H4 (cell line): ENCODE measurements at places on chromosomes 11 and 22. TPM values are rescaled to one million over a fixed set of nuclear protein-coding genes. Genes with fewer than 3 reads are reported as not detected.

DNA sequence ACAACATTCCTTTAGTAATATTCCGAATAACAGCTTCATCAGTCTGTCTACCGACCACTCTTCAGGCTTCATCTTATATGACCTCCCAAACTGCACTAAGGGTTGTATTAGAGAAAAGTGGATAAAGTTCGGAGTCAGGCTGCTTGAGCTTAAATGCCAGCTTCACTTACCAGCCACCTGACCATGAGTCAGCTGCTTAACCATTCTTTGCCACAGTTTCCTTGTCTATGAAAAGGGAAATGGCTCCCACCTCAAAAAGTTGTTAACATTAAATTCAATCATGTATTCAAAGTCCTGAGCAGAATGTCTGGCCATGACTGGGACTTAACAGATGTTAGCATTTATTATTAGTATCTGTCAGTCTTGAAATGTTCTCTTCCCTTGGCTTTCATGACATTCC, 20.9 kb downstream of the LIMK2 start:
- DNase-seq, result no peak

- DNase-seq, result no peak
Observed at GRCh38 chr11:125226706-125227105, 62.2 kb downstream of the PKNOX2 start.

The UBQLNL gene
- not detected in 2 replicates for total RNA-seq

GRCh38 chr11:27507557-27508322, 1.2 kb upstream of the LIN7C start:
- no peak for DNase-seq

GRCh38 chr11:95766701-95767100, 22.9 kb downstream of the FAM76B start:
- no peak for DNase-seq

- DNase-seq, result peak; percentile 27
Observed at GRCh38 chr11:99069856-99070444, 49.2 kb downstream of the CNTN5 start.

- no peak for DNase-seq
Observed at GRCh38 chr11:90757849-90758494, 535.1 kb upstream of the CHORDC1 start.

DNA sequence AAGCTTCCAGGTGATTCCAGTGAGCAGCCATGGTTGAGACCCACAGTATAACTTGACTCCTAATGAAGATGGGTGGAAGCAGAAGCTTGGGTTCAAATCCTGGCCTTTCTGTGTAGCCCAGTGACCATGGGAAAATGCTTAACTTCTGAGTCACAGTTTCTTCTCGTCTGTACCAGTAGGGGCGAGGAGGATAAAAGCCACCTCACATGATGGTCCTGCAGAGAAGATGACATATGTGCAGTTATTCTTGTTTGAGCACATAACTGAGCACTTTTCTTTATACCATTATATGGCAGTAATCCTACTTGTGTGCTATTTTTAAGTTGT, 4.9 kb downstream of the TMEM109 start:
- DNase-seq, result no peak

The ARFIP2 gene
- total RNA-seq, result 83.1 and 92.4 TPM in 2 replicates

DNA sequence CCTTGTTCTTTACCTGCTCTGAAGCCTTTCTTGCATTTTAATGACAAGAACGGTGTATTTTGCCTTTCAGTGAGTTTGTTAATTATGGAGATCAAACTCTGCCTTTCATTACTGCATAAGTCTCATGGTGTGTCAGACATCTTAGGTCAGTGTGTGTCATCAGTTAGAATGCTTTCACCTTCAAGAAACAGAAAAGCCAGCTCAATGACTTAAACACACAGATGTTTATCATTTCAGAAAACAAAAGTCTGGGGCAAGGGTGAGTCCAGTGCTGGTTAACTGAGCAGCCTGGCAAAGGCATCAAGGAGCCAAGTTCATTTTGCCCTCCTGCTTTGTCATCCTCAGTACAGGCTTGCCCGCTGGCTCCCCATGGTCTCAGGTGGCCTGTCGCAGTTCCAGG, 54.5 kb downstream of the PACS1 start:
- DNase-seq, result peak; percentile 29

The OR51E2 gene
- total RNA-seq, result 0.37 and 1.2 TPM in 2 replicates

The ASCC2 gene
- 12.9 and 16.0 TPM in 2 replicates for total RNA-seq

DNA sequence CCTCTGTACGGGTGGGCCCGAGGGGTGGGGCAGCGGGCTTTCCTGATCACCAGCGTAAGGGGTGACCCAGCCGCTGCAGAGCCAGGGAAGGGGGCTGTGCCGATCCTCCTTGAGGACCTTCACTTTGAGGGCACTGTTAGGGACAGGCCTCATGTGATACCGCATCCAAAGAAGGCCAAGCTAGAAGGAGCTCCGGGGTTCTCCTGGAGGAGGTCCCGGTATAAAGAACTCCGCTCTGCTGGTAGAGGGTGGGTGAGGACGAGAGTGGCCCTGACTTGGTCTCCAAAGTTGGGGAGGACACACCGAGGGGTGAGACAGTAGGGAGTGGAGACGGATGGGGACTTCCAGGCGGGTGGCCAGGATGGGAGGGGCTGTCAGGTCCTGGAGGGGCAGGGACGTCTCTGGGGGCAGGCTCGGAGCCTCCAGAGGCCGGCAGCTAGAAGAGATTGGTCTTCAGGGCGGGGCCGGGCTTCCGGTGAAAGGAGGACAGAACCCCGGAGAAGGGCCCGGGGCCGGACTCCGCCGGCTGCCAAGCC, 4.6 kb downstream of the PHOX2A start:
- DNase-seq, result no peak

- DNase-seq, result no peak
Observed at GRCh38 chr11:41282395-41282794, 177.1 kb downstream of the LRRC4C start.

GRCh38 chr11:35322318-35322979, 96.9 kb downstream of the SLC1A2 start:
- no peak for DNase-seq

- no peak for DNase-seq
Observed at GRCh38 chr22:49885281-49885680, 31.6 kb downstream of the ZBED4 start.

DNA sequence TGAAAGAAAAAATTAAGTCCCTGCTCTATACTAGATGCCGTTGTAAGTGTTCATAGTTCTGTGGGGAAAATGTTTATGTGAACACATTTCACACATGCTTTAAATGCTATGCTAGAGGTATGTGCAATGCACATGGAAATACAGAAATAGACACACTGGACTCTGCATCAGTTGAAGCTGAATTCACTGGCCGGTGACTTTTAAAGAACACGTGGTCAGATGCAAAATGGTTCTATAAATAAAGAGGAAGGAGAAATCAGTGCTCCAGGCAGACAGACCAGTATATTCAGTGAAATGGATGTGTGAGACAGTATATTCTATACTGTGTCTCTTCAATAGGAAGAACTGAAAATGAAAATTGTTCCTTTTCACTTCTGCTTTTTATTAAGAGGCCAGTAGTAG, 29.9 kb downstream of the TRPC6 start:
- DNase-seq, result no peak

DNA sequence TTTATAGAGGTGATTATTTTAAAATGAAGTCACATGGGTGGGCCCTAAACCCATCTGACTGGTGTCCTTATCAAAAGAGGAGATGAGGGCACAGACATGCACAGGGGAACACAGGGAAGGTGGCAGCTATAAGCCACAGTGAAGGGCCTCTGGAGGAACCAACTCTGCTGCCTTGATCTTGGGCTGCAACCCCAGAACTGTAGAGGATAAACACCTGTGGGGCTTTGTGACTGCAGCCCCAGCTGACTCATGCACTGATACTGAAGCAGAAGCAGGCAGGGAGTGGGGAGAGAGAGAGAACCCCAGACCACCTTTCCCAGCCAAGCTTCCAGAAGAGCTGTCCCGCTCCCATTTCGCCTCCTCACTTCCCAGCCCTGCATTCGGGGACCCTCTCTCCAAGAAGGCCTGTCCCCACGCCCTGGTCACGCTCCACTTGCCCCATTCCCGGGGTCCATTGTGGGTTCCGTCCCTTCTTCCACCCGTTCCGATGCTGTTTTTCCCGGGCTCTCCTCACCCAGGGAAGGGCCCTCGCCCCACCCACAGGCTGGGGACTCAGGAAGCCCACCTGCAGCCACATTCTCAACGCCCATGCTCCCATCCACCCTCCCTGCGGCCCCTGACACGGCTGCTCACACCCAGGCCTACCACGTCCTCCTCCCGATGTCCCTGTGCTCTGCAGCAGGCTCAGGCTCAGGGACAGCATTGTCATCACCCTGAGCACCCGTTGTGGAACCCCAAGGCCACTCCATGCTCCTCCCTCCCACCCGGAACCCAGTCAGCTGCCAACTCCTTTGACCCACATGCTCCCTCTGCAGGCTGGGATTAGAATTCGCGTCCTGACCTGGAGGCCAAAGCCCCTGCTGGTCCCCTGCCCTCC, 90.8 kb upstream of the SHANK2 start:
- DNase-seq, result no peak

The HOATZ gene
- total RNA-seq, result not detected in 2 replicates

The PRODH gene
- 0.10 TPM in 1 of 2 replicates, not detected in the other for total RNA-seq

GRCh38 chr11:43952020-43952400, 9.6 kb downstream of the C11orf96 start:
- DNase-seq, result no peak
